ENCODE measurements at places on chromosomes 2 and 18. TPM values are rescaled to one million over a fixed set of nuclear protein-coding genes. Genes with fewer than 3 reads are reported as not detected.

The LYPD6 gene
- total RNA-seq, result 0.27 TPM

GRCh38 chr2:102418421-102418961 is 4.5 kb upstream of the IL18RAP start:
- no peak for DNase-seq

- peak; percentile 45 for DNase-seq
Observed at GRCh38 chr2:44392338-44392943, 30.7 kb downstream of the CAMKMT start.

- no peak for DNase-seq
Observed at GRCh38 chr18:8279781-8280330, 329.4 kb upstream of the RAB12 start.

- DNase-seq, result no peak
Observed at GRCh38 chr2:179238027-179238426, 26.6 kb downstream of the SESTD1 start.

- DNase-seq, result no peak
Observed at GRCh38 chr2:41446266-41446665, 601.6 kb upstream of the PKDCC start.

DNA sequence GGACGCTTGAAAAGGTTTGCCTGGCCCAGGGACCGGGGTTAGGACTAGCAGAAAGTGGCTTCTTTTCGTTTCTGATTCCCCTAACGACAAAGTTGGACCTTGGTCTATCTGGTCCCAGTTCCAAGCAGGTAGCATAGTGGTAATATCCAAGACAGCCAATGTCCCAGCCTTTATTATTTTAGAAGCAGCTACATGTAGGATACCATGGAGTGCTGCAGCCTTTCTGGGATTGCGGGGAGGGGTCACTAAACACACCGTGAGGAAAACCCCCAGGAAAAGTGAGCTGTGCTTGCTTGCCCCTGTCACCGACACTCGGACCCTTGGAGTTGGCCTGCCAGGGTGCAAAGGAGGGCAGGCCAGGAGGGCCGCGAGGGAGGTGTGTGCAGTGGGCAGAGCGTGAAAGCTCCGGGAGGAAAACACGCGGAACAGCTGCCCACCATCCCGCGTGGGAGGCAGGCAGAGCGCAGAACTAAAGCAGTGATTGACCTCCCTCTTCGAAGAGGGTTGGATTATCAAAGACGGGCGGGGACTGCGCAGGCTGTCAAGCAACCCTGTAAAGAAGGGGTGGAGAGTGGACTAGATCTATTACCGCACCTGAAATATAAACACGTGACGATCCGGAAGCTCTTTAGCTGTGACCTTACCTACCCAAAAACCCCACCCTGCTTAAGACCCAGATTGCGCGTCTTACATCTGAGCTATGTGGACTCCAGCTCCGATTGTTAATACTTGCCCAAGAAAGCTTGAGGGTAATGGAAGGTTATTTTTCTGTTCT is 624 bp upstream of the MAP4K3 start:
- DNase-seq, result peak; percentile 42
